ENCODE measurements at places on chromosomes 1 and 21.

DNA sequence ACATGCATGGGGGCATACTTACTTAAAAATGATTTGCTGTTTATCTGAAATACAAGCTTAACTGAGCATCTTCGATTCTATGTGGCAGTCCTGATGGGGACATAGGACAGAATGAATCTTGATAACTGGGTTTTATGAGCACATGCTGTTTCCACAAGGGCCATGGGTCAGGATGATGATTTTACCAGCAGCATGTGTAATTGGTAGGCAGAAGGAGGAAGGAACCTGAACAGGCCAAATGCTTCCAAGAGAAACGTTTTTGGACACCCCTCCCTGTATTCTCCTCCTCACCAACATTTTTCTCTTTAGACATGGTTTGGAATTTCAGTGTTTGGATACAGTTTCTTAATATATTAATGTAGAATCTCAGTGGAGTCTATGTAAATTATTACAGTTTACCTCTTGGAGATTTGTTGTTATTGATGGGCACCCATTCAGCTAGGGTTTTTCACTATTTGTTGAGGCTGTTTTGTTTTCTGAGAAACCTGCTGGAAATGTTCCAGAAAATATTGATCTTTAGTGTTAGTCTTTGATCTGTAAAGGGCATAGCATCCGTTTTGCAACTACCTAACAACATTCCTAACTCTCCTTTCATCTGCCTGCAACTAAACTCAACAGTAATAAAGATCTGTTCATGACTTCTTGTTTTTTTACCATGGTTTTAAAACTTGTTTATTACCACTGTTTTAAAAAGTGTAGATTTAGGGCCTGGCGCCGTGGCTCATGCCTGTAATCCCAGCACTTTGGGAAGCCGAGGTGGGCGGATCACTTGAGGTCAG is 42.0 kb downstream of the TBCE start:
- DNase-seq, result no peak

DNA sequence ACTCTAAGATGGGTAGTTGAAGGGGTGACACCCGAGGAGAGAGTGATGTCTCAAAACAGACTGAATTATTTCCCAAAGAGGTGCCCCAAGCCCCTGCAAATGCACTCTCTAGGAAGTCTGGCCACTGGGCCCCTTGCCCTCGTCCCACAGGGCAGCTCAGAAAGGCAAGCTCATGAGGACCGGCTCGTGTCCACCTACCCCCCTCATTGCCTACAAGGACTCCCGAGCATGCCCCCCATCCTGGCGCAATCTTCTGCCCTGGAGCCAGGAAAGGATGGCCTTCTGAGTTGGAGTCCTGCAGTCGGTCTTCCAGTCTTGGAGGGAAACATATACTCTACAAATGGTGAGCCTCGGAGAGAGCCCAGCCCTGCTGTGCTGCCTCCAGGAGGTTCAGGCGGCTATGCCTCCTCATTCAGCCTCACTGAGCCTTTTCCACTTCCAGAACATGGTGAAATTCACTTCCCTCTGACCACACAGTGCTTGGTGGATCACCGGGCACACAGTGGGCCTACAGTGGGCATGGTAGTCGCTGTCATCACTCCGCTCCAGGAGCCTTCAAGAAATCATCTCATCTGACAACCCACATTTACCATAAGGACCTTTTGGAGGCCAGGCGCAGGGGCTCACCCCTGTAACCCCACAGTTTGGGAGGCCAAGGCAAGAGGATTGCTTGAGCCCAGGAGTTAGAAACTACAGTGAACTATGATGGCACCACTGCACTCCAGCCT is 5.8 kb upstream of the WNT3A start:
- no peak for DNase-seq

DNA sequence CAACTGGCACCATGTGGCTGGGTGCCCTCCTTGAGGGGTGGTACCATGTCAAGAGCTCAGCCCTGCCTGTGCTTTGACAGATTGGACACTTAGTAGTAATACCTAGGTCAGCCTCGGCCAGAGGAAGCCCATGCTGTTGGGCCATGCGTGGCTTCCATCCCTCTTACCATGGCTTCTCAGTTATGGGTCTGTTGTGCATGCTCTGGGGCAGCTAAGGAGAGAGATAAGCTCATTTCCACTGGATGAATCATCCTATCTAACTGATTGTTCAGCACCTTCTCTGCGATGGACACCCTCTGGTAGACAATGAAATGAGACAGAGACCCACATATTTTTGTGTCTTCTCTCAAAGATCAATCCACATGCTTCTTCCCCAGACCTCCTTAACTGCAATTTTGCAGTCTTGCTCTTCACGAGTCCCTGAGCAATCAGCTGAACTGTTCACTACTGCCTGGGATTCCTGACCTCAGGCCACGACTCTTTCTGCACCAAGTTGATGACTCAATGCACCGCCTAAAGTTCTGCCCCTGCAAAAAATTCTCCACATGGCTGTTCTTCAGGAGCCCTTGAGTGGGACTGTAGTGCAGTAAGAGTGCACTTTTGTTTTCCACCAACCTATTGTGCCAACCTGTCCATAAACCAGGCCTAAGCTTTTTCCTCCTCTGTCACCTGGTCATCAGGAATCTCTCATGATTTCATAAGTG is 6.9 kb upstream of the TRIM62 start:
- no peak for DNase-seq

- no peak for DNase-seq
These were observed 70.8 kb downstream of the UBE2T start for GRCh38 chr1:202270871-202271326.

- no peak for DNase-seq
These were observed 275.4 kb upstream of the SGIP1 start for GRCh38 chr1:66258404-66259105.

Measured in skin of body (tissue), 3 donors.